ENCODE measurements at places on chromosomes 7 and 10. TPM values are rescaled to one million over a fixed set of nuclear protein-coding genes. Genes with fewer than 3 reads are reported as not detected.
A peak's percentile ranks its signal among the peaks of the same experiment; 100 is the strongest.

The PMPCB gene
- 91.5 TPM for total RNA-seq

The UPK3BL2 gene
- not detected for total RNA-seq

The GNAI1 gene
- total RNA-seq: 101 TPM

The EN2 gene
- 0.05 TPM for total RNA-seq

The FAM25C gene
- total RNA-seq: not detected

The OPN4 gene
- not detected for total RNA-seq

The CFAP46 gene
- total RNA-seq: 6.1 TPM

GRCh38 chr10:113891476-113891875 lies 37.0 kb downstream of the NHLRC2 start:
- DNase-seq: no peak

DNA sequence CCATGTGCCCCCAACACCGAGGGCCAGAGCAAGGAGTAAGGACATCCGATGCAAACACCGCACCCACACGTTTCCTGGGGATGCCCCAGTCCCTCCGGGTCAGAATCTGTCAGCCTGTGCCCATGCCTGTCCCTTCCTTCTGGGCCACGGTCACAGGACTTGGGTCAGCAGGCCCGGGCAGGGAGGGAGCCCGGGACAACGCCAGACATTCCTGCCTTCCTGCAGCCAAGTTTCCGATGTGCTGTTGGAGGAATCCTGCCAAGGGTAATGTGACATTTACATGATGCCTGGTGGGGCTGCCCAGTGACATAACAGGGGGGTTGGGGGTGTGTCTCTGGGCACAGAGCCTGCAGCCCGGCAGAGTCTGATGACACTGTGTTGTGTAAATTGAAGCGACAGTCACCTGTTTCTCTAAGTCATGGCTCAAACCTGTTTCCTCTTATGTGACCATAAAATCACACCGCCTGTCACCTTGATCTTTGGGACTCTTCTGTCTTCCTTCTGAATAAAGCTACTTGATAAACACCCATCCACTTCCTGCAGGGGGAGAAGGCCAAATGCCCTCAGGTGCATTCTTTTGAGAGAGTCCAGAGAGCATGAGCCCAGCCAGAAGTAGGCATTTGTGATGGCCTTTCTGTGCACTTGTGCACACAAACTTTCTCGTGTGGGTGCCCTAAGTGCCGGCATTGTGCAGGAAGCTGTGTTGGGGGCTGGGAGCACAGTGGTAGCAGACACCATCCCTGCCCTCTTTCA lies 175.3 kb upstream of the RHEB start:
- DNase-seq: peak; percentile 43

GRCh38 chr7:118573085-118573484 lies 348.6 kb downstream of the ANKRD7 start:
- peak; percentile 18 for DNase-seq

DNA sequence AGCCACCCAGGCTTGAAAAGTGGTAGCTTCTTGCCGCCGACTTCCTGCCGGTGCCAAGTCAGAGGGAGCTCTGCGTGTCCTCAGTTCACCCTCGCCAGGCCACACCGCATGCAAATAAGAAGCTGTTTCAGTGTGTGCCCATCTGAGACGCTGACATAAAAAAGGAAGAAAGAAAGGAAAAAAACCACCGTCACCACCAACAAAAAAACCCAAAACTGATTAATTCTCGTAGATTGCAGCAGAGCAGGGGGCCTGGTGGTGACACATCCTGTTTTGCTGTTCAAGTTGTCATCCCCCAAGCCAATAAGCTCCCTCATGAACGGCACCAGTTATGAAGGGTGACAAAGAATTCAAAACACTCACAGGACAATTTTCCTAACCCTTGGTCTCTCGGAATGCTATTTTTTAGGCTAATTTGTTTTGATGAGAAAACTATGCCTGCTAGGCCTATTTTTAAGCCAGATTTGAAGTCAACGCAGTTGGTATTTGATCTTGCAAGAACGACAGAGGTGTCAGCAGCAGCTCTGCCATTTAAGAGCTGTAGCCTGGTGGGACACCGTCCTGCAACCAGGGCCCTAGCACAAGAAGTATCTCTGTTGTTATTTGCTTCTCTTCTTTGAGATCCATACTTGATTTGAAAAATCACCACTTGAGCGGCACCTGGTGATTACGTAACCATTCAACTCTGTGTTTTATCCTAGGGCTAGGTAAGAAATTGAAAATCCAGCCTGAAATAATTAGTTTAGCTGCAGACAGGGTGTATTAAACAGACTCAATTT lies 145.6 kb downstream of the PFKFB3 start:
- DNase-seq: peak; percentile 88

GRCh38 chr10:8006274-8006999 lies 48.1 kb upstream of the GATA3 start:
- DNase-seq: no peak

GRCh38 chr10:17847585-17848296 lies 38.6 kb downstream of the MRC1 start:
- peak; percentile 11 for DNase-seq

DNA sequence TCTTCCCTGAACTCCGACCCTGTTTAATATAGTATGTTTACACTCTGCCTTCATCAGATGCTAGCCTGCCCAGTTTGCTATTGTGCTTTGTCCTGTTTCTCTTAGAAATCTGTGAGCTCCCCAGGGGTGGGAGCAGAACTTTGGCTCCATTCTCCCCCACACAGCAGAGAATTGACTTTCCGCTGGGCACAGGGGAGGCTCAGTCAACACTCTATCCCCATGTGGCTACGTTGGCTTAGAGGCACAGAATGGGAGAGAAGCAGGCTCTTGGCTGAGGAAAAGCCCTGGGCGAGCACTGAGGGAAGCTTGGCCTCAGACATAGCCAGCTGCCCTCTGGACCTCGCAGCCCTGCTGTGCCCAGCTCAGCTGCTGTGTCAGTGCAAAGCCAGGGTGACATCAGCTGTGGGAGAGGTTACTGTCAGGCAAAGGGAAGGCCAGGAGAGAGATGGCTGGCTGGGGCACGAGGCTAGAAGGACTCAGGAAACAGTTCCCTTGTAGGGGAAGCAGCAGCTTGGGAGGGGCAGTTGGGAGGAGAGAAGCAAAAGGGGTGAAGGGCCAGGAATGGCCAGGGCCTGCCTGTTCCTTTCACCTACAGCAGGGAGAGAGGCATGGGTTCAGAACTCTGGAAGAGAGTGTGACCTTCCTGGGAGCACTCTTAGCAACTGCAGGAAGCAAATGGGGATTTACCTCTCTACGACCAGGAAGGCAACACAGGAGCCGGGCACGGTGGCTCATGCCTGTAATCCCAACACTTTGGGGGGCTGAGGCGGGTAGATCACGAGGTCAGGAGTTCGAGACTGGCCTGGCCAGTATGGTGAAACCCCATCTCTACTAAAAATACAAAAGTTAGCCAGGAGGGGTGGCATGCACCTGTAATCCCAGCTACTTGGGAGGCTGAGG lies 5.8 kb upstream of the SCD start:
- DNase-seq: no peak

GRCh38 chr10:119973281-119973680 lies 80.8 kb downstream of the SEC23IP start:
- DNase-seq: no peak

DNA sequence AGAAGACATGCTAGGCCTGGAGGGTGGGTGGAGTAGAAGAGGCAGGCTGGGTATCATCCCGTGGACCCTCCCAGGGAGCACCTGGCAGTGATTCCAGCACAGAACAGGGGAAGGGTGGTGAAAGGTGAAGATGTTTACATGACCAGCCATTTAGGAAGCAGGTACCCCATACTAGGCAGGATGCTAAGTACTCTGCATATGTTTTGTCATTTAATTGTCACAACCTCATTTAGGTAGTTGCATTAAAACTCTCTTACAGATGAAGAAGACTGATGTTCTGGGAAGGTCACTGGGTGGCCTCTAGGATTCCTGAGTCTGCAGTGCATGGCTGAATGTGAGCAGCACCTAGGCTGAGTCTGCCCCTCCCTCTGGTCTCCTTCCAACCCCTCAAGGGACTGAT lies 15.2 kb downstream of the ITPRIP start:
- no peak for DNase-seq

DNA sequence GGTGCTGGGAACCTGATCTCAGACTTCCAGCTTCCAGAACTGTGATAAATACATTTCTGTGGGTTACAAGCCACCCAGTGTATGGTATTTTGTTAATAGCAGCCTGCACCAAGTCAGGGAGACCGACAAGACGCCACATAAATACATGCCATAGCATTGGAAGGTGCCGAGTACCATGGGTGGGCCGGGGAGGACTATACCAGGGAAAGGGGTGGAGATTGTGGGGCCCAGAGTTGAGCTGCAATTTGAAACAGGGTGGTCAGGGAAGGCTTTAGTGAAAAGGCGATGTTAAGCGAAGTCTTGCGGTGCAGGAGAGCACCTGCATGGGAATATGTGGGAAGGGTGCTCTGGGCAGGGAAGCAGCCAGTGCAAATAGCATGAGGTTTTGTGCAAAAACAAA lies 88.9 kb upstream of the LRRC4 start:
- DNase-seq: no peak

DNA sequence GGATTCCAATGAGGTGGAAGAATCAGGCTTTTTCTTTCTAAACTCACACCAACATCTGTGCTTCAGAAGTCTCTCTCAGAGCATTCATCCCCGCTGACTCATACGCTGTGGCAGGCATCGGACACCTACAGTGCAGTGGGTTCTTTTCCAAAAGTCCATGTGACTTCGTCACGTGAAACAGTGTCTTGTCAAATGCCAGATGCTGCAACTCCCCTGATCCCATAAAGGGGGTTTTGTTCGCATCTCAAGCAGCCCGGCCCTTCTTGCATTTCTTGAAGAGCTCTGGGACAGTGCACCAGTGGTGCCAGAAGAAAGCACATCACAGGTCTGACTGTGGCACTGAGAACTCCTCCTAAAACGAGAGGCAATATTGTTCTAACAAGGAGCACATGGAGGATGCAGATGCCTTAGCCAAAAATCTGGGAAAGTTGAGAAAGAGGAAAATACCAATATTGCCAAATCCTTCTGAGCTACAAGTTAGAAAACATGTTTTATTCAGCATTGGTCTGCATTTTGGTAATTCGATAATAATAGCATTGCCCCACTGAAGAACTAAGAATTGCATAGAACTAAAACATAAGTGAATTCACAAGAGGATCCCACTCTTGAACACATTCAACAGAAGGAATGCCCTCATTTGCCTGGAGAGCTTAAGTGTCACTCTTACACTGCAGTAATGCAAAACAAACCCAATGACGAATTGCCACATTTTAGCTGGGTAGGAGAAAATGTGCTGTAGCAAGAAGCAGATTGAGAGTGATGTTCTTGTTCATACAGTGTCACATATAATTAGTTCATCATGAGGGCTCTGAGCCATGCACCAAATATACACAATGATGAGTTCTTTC lies 204.4 kb downstream of the CXCL12 start:
- DNase-seq: no peak

DNA sequence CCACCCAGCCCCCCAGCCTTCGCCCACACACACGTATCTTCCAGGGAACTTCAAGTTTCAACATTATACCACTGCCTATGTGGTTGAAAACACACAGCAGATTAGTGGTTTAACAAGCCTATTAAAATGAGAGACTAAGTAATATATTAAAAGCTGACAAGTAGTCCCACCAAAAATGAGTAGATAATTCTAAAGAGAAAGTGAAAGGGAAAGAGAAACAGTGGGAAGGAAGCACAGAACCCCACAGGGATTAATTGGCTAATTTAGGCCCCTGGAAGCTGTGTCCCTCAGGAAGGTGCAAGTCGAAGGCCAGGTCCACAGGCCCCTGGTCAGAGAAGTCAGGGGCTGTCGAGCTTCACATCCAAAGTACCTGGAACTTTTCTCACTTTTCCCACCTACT lies 210.5 kb upstream of the YAE1 start:
- no peak for DNase-seq

GRCh38 chr7:149725916-149726315 lies 47.5 kb downstream of the ZNF467 start:
- no peak for DNase-seq

DNA sequence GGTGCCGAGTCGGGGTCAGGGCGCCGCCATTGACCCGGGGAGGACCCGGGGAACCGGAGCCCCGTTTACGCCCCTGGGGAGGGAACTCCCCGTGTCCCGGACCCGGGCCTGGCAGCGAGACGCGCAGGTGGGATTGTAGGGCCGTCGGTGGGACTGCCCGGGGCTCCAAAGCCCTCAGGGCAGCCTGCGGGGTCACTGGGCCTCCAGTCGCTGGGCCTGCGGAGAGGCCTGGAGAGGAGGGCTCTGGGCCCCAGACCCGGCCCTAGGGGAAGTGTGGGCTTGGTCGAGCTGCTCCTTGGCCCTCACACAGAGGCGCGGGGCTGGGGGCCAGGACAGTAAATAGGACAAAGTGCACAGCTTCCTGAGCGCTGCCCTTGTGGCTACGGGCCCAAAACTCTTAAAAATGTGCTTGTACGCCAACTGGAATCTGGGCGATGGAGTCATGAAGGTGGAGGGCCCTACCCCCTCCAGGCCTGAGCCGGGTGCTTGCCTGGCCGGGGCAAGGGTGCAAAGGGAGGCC lies 657 bp downstream of the ECHDC3 start:
- no peak for DNase-seq

GRCh38 chr10:119852822-119853221 lies 19.8 kb downstream of the MCMBP start:
- no peak for DNase-seq

DNA sequence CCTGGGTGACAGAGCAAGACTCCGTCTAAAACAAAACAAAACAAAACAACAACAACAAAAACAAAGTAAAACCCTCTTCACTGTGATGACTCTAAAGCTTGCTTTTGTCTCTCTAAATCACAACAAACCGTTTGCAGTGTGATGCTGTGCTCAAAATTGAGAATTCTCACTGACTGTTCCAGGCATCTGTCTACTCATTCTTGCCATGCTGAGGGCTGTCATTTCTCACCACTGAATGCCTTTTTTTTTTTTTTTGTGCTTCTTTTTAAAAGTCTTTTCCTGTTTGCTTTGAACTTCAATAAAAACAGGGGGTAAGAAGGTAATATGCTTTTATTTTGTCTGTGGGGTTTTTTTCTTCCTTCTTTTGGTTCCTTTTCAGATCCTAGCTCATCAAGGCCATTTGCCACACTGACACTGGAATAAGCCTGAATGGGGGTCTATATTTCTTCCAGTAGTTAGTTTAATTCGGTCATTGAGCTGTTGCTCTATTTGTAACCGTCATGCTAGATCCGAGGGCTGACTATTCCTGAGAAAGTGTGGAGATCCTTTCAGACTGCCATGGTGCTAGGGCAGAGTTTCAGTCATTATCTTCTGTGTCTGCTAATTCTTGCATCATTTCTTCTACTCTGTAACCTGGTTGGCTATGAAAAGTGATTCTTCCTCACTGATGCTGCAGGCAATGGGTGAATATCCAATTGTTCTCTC lies 10.6 kb downstream of the FAS start:
- no peak for DNase-seq

DNA sequence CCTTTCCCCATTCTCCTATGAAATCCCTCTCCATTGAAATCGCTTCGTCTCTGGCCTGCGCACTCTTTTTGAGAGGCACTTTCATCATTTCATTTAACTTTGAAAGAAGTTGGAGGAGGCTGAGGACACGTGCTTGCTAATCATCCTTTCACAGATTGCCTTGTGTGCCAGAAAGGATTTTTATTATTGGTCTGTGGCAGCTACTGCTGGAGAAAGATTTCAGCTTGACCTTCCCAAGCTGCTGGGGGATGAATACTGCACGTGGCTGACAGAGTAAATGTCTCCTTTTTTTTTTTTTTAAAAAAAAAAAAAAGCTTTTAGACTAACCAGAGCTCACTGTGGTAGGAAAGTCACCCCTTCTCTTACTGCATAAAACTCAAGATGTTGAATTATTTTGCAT lies 44.2 kb upstream of the KCNIP2 start:
- DNase-seq: no peak

GRCh38 chr7:38744746-38745145 lies 113.6 kb upstream of the AMPH start:
- DNase-seq: peak; percentile 40

All from renal cortical epithelial cell (primary cell).